Suppressor macrophage treated with lipopolysaccharide for 1 hour (primary cell): ENCODE measurements at places on chromosomes 2 and 18.

DNA sequence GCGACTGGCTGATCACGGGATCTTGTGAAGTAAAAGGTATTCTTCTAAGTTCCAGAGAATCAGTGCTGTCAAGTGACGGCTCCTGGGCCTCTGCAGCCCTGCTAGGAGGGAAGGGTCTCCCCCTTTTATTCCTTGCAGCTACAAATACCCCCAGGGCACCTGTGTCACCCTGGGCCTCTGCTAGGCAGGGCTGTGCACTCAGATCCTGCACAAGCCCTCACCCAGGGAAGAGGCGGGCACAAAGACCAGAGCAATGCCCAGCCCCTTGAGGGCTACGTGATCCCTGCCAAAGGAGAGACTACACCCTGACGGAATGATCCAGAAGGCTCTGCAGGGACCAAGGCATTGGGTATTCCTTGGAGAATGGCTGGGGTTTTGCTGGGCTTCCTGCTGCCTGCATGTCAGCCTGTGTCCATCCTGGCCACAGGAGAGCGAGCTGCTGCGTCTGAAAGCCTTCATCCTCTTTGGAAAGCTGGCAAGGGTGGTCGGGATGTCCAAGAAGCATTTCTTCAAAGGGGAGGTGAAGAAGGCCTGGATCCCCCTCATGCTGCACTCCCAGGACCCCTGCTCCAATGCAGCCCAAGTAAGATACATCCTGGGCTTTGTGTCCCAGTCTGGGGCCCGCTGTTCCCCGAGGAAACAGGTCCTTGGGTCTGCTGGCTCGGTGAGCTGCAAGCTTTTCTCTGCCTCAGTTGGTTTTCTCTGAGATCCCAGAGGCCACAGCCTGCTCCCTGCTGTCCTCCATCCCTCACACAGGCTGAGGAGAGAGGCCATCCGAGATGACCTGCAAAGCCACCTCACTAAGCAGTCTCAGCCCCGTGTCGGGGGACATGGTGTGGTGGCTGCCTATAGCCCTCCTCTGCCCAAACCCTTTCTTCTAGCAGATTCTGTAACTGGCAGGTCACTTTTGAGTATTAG is 24.9 kb downstream of the HJURP start:
- no peak for DNase-seq

DNA sequence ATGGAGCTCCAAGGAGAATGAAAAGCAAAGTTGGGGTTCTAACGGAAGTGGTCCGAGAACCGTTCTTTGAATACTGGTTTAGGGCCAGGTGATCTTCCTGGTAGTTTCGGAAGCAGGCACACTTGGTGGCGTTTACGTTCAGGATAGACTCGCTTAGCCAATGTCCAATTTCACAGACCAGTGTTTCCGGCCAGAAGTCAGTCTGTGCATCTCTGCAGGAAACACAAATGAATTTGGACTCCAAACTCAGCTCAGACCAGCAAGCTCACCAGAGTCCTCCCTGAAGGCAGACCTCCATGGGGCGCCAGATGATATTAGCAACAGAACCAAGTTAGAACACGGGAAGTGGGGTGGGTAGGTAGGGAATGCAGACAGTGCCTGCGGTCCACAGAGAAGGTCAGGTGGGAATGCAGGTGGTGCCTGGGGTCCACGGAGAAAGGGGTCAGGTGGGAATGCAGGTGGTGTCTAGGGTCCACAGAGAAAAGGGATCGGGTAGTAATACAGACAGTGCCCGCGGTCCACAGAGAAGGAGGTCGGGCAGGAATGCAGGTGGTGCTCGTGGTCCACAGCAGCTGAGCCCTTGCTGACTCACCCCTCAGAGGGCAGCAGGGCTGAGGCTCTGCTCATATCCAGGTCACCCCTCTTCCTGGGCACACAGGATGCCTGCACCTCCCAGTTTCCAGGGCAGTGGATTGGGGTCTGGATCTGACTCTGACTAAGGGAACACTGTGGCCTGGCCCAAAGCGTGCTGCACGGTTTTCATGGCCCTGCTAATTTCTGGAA is 169.0 kb downstream of the MYT1L start:
- no peak for DNase-seq

GRCh38 chr2:224221455-224221913 is 180.4 kb downstream of the FAM124B start:
- no peak for DNase-seq

- peak; percentile 61 for DNase-seq
Measured at GRCh38 chr2:61620244-61621159, 82.3 kb upstream of the XPO1 start.

GRCh38 chr2:231395188-231396057 is at the start of gene B3GNT7:
Gene B3GNT7 (plus strand): TSS chr2:231395710. CDS start chr2:231395804, 94 bp downstream.
- DNase-seq, result peak; percentile 27

- no peak for DNase-seq
Measured at GRCh38 chr2:163375070-163375469, 360.7 kb downstream of the FIGN start.

DNA sequence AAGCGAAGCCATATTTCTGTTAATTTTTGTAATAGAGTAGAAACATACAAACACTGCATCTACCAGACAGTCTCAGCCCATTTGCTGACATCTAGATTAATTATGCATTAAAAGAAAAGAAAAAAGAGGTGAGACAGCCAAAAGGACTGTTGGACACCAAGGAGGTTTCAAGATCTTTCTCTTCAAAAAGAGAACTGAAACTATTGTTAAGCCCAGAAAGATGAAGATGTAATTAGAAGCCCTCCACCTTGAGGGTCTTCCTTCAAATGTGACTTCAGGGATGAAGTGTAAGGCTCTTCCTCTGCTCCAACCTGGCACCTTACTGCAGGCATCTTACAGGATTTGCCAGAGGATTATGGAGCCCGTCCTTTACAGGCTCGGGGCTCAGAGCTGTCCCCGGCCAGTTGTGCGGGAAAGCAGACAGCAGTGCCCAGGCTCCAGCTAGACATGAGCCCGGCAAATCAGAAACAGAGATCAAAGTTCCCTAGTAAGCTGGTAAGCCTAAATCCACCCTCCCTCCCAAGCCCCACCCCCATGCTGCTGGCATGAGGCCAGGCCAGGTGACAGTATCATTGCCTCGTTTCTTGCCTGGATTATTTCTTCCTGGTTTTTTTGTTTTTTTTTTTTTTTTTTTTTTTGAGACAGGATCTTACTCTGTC is 38.9 kb downstream of the ADI1 start:
- DNase-seq, result no peak

GRCh38 chr2:9797681-9798556 is 45.4 kb upstream of the TAF1B start:
- DNase-seq, result no peak

GRCh38 chr2:164275659-164276058 is 345.6 kb downstream of the GRB14 start:
- no peak for DNase-seq

DNA sequence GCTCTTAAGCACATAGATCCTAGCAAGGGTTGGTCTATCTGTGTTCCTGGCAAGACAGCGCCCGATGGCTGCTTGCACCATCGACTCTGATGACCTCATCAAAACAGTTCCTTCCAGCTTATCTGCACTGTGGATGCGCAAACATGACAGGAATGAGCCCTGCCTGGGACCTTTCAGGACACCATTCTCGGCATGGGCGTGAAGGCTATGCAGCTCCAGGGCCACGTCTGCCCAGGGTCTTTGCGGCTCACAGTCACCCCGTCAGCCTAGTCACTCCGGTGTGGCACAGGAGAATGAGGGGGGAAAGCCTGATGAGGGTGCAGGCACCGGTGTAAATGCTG is 147.8 kb upstream of the TWIST2 start:
- DNase-seq, result no peak

DNA sequence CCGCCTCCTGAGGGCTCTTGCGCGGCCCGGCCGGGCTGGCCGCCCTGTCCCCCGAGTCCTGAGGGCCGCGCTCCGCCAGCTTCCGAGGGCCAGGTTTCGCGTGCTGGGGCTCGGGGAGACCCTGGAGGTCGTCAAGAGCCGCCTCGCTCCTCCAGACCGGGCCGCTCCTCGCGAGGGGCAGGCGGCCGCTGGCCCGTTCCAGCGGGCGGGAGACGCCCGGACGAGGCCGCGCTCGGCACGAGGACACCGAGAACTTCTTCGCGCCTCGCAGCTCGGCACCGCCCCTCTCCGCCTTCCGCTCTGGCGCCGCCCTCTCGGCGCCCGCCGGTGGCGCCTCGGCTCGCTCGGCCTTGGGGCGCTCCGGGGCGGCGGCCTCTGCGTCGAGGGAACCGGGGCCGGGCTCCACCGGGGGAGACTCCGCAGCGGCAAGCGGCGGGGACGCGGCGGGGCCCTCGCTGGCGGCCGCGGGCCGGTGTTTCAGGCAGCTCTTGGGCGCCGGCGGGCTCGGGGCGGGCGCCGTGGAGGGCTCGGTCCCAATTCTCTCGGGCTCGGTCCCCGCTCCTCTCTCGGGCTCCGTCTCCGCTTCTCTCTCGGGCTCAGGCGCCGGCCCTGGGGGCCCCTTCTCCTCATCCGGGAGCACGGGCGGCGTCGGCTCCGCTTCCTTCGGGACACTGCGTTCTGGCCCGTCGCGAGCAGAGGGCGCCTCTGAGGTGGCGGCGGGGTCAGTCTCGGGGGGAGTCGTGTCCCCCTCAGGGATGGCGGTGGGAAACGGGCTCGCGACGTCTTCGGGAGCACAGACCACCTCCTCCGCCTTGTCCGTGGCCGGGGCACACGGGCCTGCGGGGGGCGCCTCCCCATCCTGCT is 91.6 kb upstream of the MGAT4A start:
- DNase-seq, result peak; percentile 55
